ENCODE measurements at places on chromosomes 2 and 18.

DNA sequence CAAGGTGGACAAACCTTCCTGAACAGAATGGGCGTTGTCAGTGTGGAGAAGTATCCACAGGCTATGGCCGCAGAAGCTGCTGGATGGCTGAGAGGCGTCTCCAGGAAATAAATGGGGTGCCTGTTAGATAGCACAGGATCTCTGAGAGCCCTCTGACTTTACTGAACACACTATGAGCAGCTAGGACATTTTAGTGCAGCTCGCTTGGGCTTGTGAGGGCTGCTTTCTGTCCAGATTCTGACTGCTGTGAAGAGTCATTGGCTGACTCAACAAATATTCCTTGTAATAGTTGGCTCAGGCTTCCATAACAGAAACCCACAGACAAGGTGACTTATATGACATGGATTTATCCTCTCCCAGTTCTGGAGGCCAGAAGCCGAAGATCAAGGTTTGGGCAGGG lies 100.2 kb upstream of the SNTG2 start:
- no peak for DNase-seq

DNA sequence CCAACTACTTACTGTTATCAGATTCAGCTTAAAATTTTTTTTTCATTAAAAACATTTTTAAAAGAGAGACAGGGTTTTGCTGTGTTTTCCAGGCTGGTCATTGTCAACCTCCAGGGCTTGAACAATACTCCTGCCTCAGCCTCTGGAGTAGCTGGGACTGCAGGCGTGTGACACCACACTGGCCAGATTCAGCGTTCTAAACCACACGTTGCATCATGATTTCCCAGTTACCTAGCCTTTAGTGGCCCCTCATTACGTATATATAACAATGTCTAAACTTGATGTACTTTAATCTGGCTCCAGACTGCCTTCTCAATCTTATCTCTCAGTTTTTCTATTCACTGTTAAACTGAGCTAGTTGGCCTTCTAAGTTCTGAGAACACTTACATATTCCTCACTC lies 89.6 kb downstream of the COMMD1 start:
- no peak for DNase-seq

- no peak for DNase-seq
These were observed 547.6 kb downstream of the CPS1 start for GRCh38 chr2:211103989-211104388.

GRCh38 chr2:178863130-178863855 lies 56.1 kb upstream of the TTN start:
- no peak for DNase-seq

GRCh38 chr2:161571051-161571429 lies 53.2 kb upstream of the SLC4A10 start:
- no peak for DNase-seq

DNA sequence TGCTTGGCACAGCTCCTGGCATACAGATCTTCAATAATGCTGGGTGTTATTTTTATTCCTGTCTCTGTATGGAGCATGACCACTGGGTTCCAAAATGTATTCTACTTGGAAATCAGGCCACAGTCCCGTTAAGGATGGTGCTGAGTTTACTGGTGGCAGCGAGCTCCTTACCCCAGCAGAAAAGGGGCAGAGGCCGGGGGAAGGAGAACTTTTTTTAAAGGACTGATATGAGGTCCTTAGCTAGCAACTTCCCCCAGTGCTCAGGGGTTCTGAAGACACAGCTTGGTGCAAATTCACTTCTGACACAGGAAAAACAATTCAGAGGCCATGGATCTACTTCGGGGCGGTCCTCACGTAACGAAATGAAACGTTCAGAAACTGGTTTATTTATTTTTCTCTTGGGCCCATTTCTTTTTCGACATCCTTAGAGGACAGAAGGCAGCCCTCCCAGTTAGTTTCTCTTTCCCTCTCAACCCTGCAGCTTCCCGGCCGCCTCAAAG lies 872 bp downstream of the RDH14 start:
- no peak for DNase-seq

- DNase-seq = no peak
These were observed 20.9 kb downstream of the NAPG start for GRCh38 chr18:10546557-10547300.

- DNase-seq = no peak
These were observed 144.2 kb downstream of the TCF4 start for GRCh38 chr18:55443776-55444175.

GRCh38 chr2:126893606-126894005 lies 5.1 kb upstream of the TEX51 start:
- no peak for DNase-seq

- DNase-seq = no peak
These were observed 230.0 kb upstream of the MGAT5 start for GRCh38 chr2:134023854-134024253.

GRCh38 chr2:121491518-121491917 lies 39.2 kb upstream of the RNU4ATAC start:
- no peak for DNase-seq

GRCh38 chr2:233165895-233166661 lies 85.4 kb upstream of the ATG16L1 start:
- DNase-seq = no peak

DNA sequence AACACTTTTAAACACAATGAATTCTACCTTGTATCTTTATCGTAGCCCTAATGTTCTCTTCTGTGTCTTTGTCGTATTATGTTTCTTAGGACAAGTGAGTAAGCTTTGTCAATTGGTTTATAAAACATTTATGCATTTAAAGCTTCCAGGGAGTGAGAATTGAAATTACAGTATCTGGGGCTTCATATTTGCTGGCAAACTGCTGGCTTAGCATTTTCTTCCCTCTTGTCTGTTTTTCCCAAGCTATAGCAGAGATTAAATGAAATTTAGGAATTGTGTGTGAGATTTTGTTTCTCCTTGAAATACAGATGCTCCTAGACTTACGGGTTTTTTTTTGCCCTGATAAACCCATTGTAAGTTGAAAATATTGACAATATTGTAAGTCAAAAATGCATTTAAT lies 73.3 kb downstream of the FMNL2 start:
- DNase-seq = no peak

DNA sequence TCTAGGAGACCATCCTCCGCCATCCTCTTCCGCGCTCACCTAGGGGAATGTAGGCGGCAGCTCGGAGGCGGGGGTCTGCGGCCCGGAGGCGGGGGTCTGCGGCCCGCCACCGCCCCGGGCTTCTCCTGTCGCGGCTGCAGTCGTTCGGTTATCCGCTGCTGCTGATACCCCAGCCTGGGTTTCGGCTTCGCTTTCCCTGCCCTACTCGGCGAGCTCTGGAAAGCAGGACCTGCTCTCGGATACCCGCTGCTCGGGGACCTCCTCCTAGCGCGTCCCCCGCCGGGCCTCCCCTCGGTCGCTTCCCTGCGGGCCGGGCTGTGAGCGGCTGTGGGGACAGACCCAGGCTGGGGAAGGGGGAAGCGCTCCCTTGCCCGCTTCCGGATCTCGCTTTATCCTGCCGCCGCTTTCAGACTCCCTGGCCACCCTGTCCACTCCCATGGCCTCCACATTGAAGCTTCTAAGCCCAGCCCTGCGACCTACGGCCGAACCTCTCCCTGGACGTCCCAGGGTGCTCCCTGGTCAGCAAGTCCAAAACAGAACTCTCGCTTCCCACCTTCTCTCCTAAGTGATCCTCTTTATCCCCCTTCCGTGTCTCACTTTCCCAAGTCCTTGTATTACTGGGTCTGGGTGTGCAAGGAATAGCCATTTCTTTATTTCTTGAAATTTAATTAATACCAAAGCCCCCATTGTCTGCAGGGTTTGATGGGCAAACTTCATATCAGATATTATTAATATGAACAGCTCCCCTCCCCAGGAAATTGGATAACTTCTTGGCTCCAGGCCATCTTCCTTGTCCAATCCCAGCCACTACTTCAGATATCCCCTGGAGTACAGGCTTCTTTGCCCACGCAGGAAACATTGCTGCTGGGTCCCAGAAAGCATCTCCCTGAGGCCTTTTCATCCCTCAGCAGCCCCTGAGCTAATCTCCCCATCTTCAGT lies 769 bp downstream of the FKBP1B start:
- peak; percentile 32 for DNase-seq

DNA sequence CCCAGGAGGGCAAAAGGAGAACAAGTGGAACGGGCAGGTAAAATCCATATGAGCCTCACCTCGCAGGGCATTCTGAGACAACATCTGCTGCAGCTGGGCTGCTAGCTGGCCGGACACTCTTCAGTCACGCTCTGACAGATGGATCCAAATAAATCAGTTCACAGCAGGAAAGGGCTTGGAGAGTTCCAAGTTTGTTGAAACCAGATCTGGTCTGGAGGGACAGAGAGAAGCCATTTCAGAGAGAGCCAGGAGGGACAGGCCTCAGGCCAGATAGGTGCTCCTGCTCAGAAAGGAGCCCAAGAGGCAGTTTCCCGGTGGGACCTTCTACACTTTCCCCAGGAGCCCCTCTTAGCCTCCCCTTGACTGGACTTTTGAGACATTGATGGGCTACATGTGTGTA lies 28.2 kb upstream of the TNP1 start:
- DNase-seq = no peak

GRCh38 chr2:171072164-171072563 lies 88.5 kb downstream of the TLK1 start:
- DNase-seq = no peak

DNA sequence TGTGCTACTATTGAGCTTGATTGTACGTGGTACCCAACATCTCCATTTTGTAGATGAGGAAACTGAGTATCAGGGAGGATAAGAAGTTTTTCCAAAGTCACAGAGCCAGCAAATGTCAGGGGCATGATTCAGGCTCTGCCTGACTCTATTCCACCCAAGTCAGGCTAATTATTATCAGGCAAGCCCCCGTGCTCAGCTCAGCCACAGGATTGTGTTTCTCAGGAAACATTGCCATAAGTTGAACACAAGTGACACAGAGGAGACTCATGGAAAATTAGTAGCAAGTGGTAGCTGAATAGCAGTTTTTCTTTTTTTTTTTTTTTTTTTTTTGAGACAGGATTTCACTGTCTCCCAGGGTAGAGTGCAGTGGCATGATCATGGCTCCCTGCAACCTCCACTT lies 260.5 kb downstream of the C1D start:
- no peak for DNase-seq

- DNase-seq = no peak
These were observed 85.3 kb downstream of the CAPN13 start for GRCh38 chr2:30721668-30722647.

DNA sequence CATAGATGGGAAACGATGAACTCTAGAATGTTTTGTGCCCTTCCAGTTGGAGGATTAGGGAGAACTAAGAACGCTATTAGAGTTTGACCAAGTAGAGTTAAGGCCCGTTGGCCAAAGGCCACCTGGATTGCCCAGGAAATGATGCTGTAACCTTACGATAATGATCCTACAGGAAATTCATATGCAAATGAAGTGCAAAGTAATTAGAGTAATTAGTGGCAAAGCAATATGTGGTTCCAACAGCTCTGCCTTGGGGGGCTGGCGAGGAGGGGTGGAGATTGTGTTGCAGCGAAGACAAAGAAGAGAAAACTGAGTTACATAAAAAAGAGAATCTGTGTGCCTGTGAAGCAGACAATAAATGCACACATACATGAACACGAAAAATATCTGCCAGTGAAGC lies 61.5 kb upstream of the BOD1L2 start:
- no peak for DNase-seq

GRCh38 chr2:3354986-3355385 lies 22.6 kb downstream of the EIPR1 start:
- no peak for DNase-seq

- DNase-seq = no peak
These were observed 212.9 kb downstream of the MTX2 start for GRCh38 chr2:176482107-176482506.

DNA sequence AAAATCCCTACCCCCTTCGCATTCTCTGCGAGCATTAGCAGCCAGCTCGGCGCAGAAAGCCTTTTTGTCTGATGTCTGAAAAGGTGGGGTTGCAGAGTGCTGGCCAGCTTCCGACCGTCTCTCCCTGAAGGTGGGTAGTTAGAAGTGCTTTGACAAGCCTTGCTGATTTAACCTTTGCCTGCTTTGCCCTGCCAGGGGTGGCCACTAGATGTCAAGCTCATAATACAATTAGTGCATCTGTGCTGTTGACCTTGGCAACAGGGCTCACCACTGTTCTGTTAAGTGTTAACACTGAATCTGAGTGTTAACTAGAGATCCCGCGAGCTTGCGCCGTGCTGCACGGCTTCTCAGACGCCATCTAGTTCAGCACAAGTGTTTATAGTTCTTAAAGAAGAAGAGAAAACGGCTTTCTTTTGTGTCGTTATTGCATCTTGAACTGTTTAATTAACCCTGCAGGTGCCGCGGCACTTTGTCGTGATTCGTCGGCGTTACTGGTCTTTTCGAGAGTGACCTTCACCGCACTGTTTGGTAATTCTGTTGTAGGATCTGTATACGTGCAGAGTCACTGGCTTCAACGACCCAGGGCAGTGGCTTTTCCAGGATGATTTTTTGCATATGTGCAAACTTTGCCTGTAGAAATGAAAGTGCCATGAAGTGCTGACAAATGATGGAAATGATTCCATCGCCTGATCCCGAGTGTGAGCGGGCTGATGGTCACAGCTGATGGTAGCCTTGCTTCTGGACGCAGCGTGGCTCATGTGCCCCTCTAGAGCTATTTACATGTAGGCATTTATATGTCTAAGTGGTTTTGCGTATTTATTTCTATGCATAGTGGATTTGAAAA lies 5.5 kb downstream of the SALL3 start:
- no peak for DNase-seq

GRCh38 chr2:52429740-52430139 lies 1337.9 kb upstream of the CHAC2 start:
- DNase-seq = no peak

DNA sequence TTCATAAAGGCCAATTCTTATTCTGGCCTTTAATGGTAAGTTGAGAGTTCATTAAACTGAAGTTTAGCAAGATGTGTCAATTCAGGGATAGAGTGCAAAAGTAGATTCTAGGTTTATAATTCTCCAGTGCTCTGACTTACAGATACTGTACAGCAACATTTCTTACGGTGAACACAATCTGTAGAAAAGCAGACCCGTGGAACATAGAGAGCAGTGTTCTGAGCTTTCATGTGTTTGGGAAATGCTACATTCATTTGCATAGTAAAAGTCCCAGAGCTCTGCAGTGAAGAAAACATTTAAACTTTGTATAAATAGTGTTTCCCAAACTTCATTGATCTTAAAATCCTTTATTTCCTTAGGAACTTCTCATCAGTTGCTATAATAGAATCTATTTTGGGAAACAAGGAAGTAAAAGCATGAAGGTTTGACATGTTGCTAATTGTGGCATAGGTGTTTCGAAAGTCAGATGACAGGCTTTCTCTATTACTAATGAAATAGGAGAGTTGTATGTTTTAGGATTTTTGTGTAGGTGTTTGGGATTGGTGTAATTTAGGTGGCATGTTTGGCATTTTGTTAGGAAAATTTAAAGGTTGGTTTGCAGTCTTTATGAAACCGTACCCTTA lies 138.2 kb downstream of the ASXL3 start:
- no peak for DNase-seq

DNA sequence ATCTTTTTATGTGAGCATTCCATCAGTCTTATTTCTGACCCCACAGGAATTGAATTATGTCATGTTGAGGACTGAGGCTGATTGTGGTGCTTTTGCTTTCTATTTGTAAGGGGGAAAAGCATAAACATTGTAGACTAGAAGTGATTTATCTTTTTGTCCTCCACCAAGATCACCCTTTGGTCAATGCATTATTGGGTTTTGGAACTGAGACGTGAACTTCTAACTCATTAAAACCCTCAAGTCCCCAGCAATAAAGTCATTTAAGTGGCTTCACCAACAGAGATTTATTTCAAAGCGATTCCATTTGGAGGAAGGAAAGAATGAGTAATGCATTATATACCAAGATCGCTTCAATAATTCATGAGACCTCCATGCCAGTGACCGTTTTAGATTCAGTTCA lies 75.5 kb upstream of the TXNDC2 start:
- no peak for DNase-seq

- DNase-seq = no peak
These were observed 19.2 kb downstream of the TMEM177 start for GRCh38 chr2:119698246-119698645.

- no peak for DNase-seq
These were observed 58.9 kb upstream of the NCOA1 start for GRCh38 chr2:24432121-24432520.

Data from activated T-cell treated with anti-CD3 and anti-CD28 coated beads, Interleukin-2, amount 50 U/mL, for 1 hour (primary cell).